ENCODE measurements at places on chromosomes 3 and 15. TPM values are rescaled to one million over a fixed set of nuclear protein-coding genes. Genes with fewer than 3 reads are reported as not detected.

Gene ATP2B2
- not detected for total RNA-seq

Gene SKOR1
- total RNA-seq: not detected

Gene CCR2
- not detected for total RNA-seq

Gene LRRN1
- total RNA-seq: 2.6 TPM

Gene CFAP100
- total RNA-seq: not detected

Gene CELF6
- not detected for total RNA-seq

Gene IL16
- total RNA-seq: 0.12 TPM

Gene CCDC12
- total RNA-seq: 60.3 TPM

Gene LRRC3B
- total RNA-seq: not detected

Gene FOXL2NB
- total RNA-seq: 3.5 TPM

Gene MOBP
- not detected for total RNA-seq

Gene POU1F1
- total RNA-seq: not detected

Gene FSIP1
- 1.2 TPM for total RNA-seq

Gene HDC
- not detected for total RNA-seq

Gene CCR3
- not detected for total RNA-seq

Gene GOLGA6B
- total RNA-seq: not detected

Gene SOX14
- not detected for total RNA-seq

Gene GCNT3
- total RNA-seq: 8.5 TPM

Gene MYZAP
- 0.06 TPM for total RNA-seq

Gene COL6A5
- not detected for total RNA-seq

Gene FAM43A
- total RNA-seq: 0.29 TPM

Gene SLC12A8
- 17.9 TPM for total RNA-seq

Gene ABHD2
- total RNA-seq: 32.9 TPM

Gene ITIH1
- total RNA-seq: not detected

Gene TRH
- total RNA-seq: not detected

Gene CYP8B1
- not detected for total RNA-seq

Gene LRRC31
- 0.14 TPM for total RNA-seq

Gene TP63
- not detected for total RNA-seq

Gene ACVR2B
- total RNA-seq: 4.4 TPM

Gene SST
- not detected for total RNA-seq

Gene GYG1
- 18.0 TPM for total RNA-seq

Gene TMCO5A
- total RNA-seq: not detected

Gene MASP1
- total RNA-seq: not detected

Gene UROC1
- total RNA-seq: not detected

Gene PRR23E
- not detected for total RNA-seq

Gene STAC
- total RNA-seq: 21.7 TPM

Gene SCAMP2
- 58.9 TPM for total RNA-seq

Gene MEGF11
- total RNA-seq: 3.7 TPM

Gene IL17RE
- total RNA-seq: 4.8 TPM

Data from epithelial cell of proximal tubule (primary cell).